Keratinocyte (primary cell): ENCODE measurements at places on chromosomes 13 and 19. TPM values are rescaled to one million over a fixed set of nuclear protein-coding genes. Genes with fewer than 3 reads are reported as not detected.

DNA sequence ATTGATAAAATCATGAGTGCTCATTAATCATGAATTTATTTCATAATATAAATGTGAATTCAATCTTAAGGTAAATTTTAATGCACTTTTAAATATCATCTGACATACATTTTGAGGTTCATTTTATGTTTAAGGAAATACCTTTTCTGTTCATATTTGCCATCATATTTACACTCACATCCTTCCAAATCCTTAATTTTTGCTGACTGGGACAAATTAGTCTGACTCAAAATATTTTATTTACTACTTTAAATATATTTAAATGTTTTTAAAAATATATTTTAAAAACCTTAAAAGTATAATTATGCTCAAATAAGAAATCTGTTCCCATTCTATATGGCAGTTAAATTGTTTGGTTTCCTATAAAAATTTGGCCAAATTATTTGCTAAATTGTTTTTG lies 438.1 kb downstream of the GPC5 start:
- DNase-seq, result no peak
- no peaks in the 10 kb centered on the region for H3K27me3 ChIP-seq
- H3K4me3 ChIP-seq, result no peak overlapping the region
- H3K27ac ChIP-seq, result no peak overlapping the region

DNA sequence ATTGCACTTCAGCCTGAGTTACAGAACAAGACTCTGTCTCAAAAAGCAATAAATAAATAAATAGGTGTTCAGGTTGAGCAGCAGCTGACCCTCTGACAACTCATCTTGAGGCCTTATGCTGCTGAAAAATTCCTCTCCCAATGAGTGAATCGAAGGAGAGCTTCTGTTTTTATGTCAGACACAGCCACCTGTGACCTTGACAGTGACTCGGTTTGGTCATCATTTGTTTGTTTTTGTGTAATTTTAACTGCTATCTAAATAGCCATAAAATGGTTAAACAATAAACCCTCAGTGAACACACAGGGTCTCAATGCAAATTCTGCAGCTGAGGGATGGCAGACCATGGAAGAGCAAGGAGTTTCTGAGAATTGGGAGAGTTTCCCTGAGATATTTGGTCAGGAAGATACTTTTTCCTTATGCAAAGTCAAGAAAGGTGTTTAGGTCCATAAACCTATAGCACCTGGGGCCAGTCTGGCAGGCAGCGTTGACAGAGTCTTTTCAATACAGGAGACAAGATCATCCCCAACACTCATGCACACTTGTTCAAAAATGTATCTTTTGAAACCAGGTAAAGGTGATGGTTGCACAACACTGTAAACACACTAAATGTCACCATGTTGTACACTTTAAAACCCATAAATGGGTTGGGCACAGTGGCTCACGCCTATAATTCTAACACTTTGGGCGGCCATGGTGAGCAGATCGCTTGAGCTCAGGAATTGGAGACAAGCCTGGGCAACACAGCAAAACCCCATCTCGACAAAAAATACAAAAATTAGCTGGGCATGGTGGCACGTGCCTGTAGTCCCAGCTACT lies 16.6 kb upstream of the SLC25A30 start:
- no peak overlapping the region for H3K4me3 ChIP-seq
- no peak for DNase-seq
- no peak overlapping the region for H3K27ac ChIP-seq
- H3K4me1 ChIP-seq, result no peaks in the 10 kb centered on the region
- no peaks in the 10 kb centered on the region for H3K36me3 ChIP-seq

GRCh38 chr13:32881777-32882145 lies 134.5 kb upstream of the KL start:
- H3K4me3 ChIP-seq, result no peak overlapping the region
- no peaks in the 10 kb centered on the region for H3K36me3 ChIP-seq
- no peak overlapping the region for H3K27ac ChIP-seq
- H3K27me3 ChIP-seq, result no peaks in the 10 kb centered on the region

GRCh38 chr19:53157626-53158025 lies 1.2 kb downstream of the ZNF347 start:
- H3K27me3 ChIP-seq, result no peaks in the 10 kb centered on the region
- DNase-seq, result no peak
- no peak overlapping the region for H3K27ac ChIP-seq

DNA sequence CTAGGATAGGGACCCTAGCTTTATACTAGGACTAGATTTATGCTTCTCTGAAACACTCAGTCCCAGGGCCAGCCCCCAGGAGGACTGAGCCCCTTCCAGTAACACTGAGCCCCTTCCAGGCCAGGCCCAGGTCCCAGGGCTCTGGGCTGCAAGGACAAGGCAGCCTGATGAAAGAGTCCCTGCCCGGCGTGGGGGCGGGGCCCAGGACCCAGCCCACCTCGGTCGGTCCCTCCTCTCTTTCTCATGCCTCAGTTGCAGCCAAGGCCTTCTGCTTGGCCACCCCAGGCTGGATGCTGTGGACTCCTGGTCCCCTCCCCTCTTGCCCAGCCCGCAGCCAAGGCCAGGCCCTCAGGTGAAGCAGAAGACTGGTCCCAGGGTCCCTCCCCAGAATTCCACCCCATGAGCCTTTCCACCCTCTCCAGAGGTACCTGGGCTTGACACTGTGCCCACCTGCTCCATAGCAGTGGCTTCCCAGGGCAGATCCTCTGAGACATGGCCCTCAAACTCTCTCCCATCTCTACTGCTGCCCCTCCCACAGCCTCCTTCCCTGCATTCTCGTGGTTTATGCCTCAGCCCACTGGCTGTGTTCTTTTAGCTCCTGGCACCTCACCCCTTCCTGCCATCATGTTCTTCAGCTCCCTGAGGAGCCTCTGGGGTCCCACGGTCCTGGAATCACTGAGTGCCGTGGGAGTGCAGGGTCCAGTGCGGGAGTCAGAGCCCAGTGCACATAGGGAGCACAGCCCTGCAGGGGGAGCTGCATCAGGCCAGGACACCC lies 53.6 kb upstream of the C1QTNF9B start:
- no peak overlapping the region for H3K4me3 ChIP-seq
- no peaks in the 10 kb centered on the region for H3K27me3 ChIP-seq
- peaks cover 11% of the 10 kb centered on the region for H3K4me1 ChIP-seq
- no peak for DNase-seq

DNA sequence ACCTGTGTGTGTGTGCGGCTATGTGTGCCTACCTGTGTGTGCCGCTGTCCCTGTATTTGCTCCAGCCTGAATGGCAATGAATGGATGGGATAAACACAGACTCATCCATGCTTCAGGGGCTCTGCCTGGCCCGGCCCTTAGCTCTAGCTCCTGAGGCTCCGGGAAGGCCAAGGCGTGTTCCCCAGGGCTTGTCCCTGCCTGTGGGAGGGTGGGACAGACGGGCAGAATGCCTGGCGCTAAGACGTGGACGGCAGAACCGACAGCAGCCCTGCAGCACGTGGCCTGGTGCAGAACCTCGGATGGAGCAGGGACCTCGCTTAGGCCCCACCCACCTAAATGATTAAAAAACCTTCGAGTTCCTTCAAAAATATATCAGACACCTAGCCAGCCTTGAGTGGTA lies 57.8 kb upstream of the C13orf46 start:
- DNase-seq, result no peak
- no peak overlapping the region for H3K27ac ChIP-seq
- H3K36me3 ChIP-seq, result no peaks in the 10 kb centered on the region

DNA sequence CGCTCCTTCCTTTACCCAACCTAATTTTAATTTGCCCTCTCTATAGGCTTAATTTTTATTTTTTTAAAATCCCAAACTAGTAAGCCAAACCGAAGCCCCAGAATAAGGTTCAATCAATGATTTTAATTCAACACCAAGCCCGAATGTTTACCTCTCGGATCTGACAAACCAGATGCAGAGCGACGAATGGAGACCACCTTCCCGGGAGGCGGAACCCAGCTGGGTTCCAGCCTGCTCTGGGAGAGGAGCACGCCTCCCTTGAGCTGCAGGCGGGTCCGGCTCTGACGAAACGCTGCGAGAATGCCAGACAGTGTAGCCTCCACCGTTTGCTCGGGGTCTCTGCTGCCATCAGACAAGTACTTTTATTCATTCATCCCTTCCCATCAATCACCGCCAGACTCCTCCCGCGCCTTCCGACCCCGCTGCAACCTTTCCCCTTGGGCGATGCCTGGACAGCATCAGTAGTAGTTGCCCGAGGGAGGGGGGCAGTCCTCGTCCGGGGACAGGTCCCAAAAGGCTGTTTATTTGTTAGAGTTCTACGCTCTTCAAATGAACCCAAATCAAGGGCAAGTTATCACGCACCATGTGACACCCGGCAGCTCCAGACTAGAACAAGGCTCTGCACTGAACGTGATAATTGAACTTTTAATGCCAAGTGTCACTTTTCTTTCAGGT lies 752 bp upstream of the EDNRB start:
- peak overlapping the region; percentile 68 for H3K4me3 ChIP-seq
- H3K27ac ChIP-seq, result no peak overlapping the region
- H3K4me1 ChIP-seq, result peaks cover 10% of the 10 kb centered on the region
- H3K27me3 ChIP-seq, result peaks cover 25% of the 10 kb centered on the region

- no peaks in the 10 kb centered on the region for H3K36me3 ChIP-seq
- DNase-seq, result no peak
- H3K4me3 ChIP-seq, result no peak overlapping the region
- no peaks in the 10 kb centered on the region for H3K27me3 ChIP-seq
Observed at GRCh38 chr13:64369121-64369520, 2861.0 kb downstream of the PCDH9 start.

GRCh38 chr19:7718668-7719067 lies 13.2 kb downstream of the CLEC4G start:
- H3K4me3 ChIP-seq, result no peak overlapping the region
- H3K27ac ChIP-seq, result no peak overlapping the region
- no peak for DNase-seq

DNA sequence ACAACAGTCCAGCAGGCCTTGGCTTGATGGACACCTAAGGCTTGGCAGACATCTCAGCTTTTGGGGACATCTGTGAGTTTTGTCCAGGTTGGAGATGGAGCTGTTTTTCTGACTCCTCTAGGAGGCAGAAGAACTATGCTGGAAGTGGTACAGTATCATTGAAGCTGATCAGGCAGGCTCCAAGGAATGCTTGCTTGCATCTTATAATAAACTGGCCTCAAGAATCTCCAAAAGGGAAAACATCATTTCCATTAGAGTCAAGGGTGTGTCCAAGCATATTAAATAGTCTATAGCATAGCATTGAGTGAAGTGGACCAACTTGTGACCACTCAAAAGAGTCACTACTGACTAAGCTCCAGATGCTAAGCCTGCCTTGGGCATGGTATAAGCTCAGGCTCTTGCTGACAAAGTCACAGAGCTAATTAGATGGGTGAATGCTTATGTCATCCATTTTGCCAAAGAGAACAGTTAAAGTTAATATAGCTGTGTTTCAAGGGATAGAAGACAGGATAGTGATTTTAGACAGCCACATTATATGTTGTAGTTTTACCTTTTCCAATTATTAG lies 216.0 kb downstream of the DNAJC15 start:
- H3K27ac ChIP-seq, result no peak overlapping the region
- no peak overlapping the region for H3K4me3 ChIP-seq
- no peaks in the 10 kb centered on the region for H3K27me3 ChIP-seq
- H3K36me3 ChIP-seq, result no peaks in the 10 kb centered on the region

GRCh38 chr19:46674416-46675178 lies 13.6 kb upstream of the DACT3 start:
- no peak overlapping the region for H3K4me3 ChIP-seq
- DNase-seq, result no peak
- H3K27me3 ChIP-seq, result no peaks in the 10 kb centered on the region
- peaks cover 27% of the 10 kb centered on the region for H3K36me3 ChIP-seq
- H3K27ac ChIP-seq, result no peak overlapping the region

GRCh38 chr13:99496184-99497142 lies 4.8 kb upstream of the TM9SF2 start:
- peak overlapping the region; percentile 18 for H3K27ac ChIP-seq
- no peak for DNase-seq
- H3K27me3 ChIP-seq, result no peaks in the 10 kb centered on the region

- no peak overlapping the region for H3K4me3 ChIP-seq
- no peak for DNase-seq
- no peaks in the 10 kb centered on the region for H3K4me1 ChIP-seq
- no peaks in the 10 kb centered on the region for H3K36me3 ChIP-seq
- no peak overlapping the region for H3K27ac ChIP-seq
Observed at GRCh38 chr13:105050686-105051085, 1484.8 kb downstream of the EFNB2 start.

DNA sequence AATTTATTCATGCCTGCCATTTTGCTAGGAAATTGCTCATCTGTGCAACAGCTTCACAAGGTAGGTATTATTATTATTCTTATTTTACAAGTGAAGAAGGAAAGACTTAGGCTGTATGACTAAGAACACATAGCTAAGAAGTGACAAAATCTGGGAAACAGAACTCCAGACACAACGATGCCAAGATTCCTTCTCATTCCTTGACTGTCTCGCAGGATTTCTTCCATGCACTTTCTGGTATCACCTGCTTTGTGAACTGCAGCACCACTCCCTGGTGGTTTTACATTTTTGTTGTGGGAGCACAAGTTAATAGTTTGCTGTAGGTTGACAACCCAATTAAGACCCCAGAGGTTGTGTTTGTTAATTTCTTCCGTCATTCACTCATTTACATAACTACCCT lies 188.5 kb downstream of the LACC1 start:
- H3K27me3 ChIP-seq, result no peaks in the 10 kb centered on the region
- no peaks in the 10 kb centered on the region for H3K36me3 ChIP-seq
- H3K27ac ChIP-seq, result peak overlapping the region; percentile 22
- H3K4me1 ChIP-seq, result peaks cover 9% of the 10 kb centered on the region

GRCh38 chr13:21059641-21060337 lies 1.6 kb downstream of the LATS2 start:
- H3K4me1 ChIP-seq, result peaks cover 10% of the 10 kb centered on the region
- peak overlapping the region; percentile 85 for H3K4me3 ChIP-seq
- no peaks in the 10 kb centered on the region for H3K36me3 ChIP-seq
- no peaks in the 10 kb centered on the region for H3K27me3 ChIP-seq
- DNase-seq, result no peak
- peak overlapping the region; percentile 84 for H3K27ac ChIP-seq

- DNase-seq, result no peak
- H3K36me3 ChIP-seq, result peaks cover 8% of the 10 kb centered on the region
- peaks cover 15% of the 10 kb centered on the region for H3K4me1 ChIP-seq
- no peak overlapping the region for H3K4me3 ChIP-seq
Observed at GRCh38 chr19:38932425-38933179, 1.9 kb downstream of the MRPS12 start.

- no peak for DNase-seq
- no peak overlapping the region for H3K4me3 ChIP-seq
- H3K27me3 ChIP-seq, result no peaks in the 10 kb centered on the region
- H3K4me1 ChIP-seq, result no peaks in the 10 kb centered on the region
- H3K27ac ChIP-seq, result no peak overlapping the region
Observed at GRCh38 chr19:57111329-57111644, 8.5 kb upstream of the USP29 start.

Gene C1QTNF9
- not detected in 3 replicates for polyA plus RNA-seq

Gene ZNF571
- polyA plus RNA-seq, result 1.6 to 4.0 TPM (median 2.4 TPM) in 3 replicates

Gene WDR87
- polyA plus RNA-seq, result not detected in 3 replicates

Gene NDFIP2
- 119 to 244 TPM (median 209 TPM) in 3 replicates for polyA plus RNA-seq

Gene GADD45B
- 20.6 to 32.4 TPM (median 26.8 TPM) in 3 replicates for polyA plus RNA-seq

Gene KMT5C
- 4.3 to 7.4 TPM (median 6.5 TPM) in 3 replicates for polyA plus RNA-seq
